ENCODE measurements at places on chromosomes 16 and 17.

DNA sequence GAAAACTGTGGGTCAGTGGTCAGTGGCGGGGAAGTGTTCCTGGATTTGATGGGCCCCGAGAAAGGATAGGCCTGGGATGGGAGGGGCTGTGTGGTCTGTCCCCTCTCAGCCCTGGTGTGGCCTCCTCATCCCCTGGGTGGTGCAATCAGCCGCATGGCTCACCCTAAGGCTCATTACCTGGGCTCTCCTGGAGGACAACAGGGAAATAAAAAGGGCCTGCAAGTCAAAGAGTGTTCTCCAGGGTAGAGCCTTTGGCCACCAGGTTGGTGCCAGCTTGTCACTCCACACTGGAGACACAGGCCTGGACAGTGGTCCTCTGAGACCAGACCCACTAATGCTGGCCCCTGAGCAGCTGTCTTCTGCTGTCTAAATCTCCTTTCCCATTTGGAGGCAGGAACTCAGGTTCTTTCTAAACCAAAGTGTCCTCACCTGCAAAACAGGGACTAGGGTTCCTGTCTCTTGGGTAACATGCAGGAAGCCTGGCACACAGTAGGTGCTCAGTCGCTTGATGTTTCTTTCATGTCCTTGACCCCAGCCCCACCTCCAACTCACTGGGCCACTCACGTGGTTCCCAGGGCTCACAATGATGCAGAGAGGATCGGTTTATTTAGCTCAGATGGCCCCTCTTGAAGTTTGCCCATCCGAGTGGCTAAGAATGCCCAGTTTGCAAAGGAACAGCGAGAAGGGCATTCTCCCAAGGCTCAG, 2.4 kb downstream of the NDRG4 start:
- DNase-seq: no peak

DNA sequence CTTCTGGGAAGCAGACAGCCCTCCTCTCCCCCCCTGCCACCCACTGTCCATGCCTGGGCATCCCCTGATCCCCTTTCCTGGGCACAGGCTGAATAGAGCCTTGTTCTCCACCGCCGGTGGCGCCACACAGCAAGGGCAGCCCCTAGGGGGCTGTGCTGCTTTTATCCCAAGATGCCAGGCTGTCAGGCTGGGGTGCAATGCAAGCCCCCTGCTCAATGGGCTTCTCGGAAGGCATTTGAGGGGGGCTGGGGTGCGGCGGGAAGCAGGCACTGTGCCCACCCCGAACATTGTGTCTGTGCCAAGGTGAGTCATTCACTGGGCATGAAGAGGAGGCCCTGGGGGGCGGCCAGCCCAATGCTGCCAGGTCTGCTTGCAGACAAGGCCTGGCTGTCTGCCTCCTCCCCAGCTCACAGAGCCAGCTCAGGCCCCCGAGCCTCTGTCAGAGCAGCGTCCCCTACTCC, 1.5 kb upstream of the GFAP start:
- no peak for DNase-seq

GRCh38 chr16:17160285-17160853, 310.4 kb downstream of the XYLT1 start:
- DNase-seq: no peak

GRCh38 chr17:17757391-17757791, 76.1 kb downstream of the RAI1 start:
- no peak for DNase-seq

DNA sequence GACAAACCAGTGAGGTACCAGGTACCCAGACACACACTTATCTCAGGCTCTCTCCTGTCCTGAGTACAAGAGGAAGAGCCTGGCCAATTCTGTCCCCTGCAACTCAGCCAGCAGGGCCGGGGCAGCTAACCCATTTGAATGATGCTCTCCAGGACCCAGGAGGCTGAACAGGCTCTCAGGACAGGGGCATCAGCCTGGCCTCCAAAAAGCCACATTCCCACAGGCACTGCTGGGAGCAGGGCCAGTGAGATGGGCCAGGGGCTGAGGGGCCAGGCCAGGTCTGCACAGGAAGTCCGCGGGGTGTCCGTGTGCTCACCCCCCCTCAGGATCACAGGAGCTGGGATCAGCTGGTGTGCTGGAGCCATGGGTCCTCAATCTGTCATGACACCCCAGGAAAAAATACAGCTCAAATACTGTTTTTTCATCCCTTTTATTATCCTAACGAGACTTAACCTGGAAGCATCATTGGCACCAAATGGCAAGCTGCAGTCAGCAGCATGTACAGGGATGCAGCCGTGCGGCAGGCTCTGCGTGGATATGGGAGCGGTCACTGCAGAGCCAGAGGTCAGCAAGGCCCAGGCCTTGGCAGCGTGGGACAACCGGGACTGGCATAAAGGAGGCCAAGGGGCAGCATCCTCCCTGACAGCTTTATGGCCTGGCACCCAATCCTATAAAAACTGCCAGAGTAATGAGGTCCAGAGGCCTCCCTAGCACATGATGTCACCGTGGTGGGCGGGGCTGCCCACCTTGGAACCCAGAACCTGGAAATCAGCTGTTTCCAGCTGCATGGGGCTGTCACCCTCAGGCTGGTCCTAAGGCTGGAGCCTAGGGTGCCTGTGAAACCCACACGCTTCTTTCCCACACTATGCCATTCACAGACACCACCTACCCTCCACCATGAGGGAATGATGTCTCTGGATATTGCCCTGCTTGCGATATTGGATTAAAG, 276.7 kb downstream of the C16orf95 start:
- DNase-seq: no peak

DNA sequence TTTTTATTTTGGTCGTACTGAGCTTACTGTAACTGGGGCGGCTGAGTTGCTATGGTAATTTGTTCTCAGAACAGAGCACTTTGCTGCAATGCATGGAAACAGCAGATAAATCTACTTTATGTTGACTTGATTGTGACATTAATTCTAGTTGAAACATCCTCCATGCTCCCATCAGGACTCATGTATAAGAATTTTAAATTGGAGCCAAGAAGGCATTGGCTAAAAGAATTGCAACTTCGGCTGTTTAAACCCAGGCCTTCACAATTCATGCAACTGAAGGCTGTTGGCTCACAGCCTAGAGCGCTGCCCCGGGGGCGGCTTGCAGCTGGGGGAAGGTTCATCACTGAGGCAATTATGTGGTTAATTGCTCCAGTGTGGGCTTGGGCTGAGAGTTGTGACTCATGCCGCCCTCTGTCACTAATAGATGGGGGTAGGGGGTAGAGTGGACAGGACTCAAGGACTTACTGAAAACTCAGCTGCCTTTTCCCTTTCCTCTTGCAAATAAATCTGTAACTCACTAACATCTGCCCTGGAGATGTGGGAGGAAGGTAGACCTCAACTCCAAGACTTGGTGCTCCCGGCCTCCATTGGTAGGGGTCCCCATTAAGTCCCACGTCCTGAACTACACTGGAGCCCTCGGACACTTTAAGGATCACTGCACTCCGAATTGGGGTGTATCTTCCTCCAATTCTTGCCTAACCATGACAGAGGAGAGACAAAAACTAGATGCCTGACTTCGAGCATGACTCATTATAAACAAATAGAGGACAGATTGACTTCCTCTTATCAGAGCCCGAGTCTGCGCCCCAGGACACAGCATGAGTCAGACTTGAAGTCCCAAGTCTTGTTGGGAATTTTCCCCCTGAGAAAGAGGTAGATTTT, 37.5 kb downstream of the ERCC4 start:
- no peak for DNase-seq

DNA sequence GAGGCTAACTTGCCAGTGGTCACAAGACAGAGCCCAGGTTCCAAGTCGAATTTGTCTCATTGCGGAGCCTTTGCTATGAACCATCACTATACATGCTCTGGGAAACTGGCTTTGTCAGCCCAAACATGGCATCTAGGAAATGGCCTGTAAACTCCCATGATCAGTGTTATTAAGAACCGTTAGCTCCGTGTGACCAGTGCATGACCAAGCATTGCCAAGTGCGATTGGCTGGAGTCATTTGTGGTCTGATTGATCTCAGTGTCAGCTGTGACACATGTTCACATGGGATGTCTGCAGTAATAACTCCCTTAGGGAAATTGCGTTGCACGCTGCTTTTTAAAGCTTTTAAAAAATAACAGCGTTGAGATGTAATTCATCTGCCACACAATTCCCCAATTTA, 18.6 kb upstream of the CDH3 start:
- DNase-seq: no peak

GRCh38 chr16:84604477-84605013, 13.3 kb downstream of the COTL1 start:
- DNase-seq: no peak

DNA sequence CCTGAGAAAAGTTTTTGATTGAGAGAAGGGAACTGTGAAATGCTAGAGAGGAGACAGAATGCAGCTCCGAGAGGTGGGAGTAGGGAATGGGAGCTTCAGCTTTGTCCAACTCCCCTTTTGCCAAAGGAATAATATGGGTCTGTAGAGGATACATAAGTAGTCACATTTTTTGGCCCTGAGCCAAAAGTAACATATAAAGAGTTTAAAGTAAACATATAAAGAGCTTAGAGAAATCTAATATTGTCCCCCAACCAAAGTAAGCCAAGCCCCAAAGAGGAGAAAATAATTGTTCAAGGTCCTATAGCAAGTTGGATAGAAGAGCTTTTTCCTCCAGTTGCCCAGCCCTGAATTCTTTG, 215.1 kb downstream of the TMEM114 start:
- DNase-seq: no peak

GRCh38 chr16:68902003-68902968, 59.0 kb downstream of the TANGO6 start:
- no peak for DNase-seq

GRCh38 chr16:82700541-82701235, 73.9 kb downstream of the CDH13 start:
- DNase-seq: no peak

DNA sequence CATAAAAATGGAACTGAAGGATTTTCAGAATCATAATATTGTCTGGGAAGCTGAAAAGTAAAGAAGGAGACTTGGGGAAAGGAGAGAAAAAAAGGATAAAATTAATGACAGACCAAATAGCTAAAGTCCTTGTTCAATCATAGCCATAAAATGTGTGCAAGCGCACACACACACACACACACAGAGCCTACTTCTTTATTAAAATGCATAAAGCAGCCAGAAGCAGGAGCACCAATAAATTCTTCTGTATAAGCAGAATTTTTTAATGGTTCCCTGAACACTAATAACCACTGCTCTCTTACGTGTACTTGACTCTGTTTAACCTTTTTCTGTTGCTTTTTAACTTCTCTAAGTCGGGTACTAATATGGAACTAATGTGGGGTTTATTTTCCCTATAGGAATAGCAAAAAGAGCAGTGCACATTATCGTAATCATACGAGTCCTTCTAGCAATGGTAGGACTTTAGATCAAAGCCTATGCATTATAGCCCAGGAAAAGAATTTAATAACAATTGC, 131.0 kb upstream of the PSMD7 start:
- DNase-seq: no peak
